ENCODE measurements at places on chromosomes 2 and 18.

GRCh38 chr2:217030081-217030480, 170.2 kb upstream of the TNP1 start:
- DNase-seq: no peak

DNA sequence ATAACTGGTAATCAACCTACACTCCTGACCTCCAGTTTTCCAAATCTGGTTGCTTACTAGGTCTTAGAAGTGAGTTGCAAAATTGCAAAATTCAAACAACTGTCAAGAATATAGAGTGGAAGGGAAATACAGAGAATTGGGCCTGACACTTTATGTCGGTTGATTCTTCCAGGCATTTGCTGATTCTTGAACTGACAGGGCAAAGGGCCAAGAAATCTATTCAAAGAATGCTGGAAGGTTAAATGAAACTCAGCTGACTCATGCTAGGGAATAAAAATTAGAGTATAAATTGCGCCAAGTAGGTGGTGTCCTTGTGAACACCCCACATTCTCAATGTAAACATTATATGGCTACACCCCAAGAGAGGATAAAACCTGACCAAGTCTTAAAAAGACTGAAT, 21.5 kb upstream of the ZSCAN30 start:
- no peak for DNase-seq

- DNase-seq: no peak
Observed at GRCh38 chr2:138867341-138867740, 87.2 kb upstream of the NXPH2 start.

GRCh38 chr2:128272601-128273468, 45.8 kb downstream of the HS6ST1 start:
- no peak for DNase-seq

DNA sequence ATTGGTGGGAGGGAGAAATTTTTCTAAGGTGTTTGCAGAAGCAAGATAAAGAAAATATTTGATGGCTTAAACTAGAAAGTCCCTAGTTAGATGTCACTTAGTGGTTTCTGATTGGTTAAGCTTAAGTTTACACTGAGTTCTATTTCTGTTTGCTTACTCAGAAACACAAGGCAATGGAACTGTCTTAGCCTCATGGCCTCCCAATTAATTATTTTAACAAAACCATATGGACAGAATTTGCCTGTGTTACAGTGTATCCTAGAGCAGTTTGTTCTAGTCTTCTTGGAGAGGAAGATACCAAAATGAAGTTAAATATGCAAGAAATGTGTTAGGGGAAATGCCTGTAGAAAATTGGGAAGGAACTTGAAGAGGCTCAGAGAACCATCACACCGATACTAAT, 4.6 kb upstream of the IMPACT start:
- DNase-seq: no peak

- no peak for DNase-seq
Observed at GRCh38 chr18:23941791-23942190, 72.8 kb upstream of the TTC39C start.

GRCh38 chr2:37507051-37507410, 162.6 kb downstream of the QPCT start:
- no peak for DNase-seq

GRCh38 chr2:202361108-202361507, 15.0 kb upstream of the BMPR2 start:
- DNase-seq: no peak

GRCh38 chr18:9147440-9148202, 11.0 kb downstream of the ANKRD12 start:
- peak; percentile 28 for DNase-seq

- DNase-seq: no peak
Observed at GRCh38 chr2:69087211-69087911, 74.4 kb downstream of the ANTXR1 start.

- DNase-seq: peak; percentile 23
Observed at GRCh38 chr2:112699984-112700667, 20.7 kb upstream of the NT5DC4 start.

- DNase-seq: no peak
Observed at GRCh38 chr2:133836691-133837345, 268.6 kb upstream of the NCKAP5 start.

DNA sequence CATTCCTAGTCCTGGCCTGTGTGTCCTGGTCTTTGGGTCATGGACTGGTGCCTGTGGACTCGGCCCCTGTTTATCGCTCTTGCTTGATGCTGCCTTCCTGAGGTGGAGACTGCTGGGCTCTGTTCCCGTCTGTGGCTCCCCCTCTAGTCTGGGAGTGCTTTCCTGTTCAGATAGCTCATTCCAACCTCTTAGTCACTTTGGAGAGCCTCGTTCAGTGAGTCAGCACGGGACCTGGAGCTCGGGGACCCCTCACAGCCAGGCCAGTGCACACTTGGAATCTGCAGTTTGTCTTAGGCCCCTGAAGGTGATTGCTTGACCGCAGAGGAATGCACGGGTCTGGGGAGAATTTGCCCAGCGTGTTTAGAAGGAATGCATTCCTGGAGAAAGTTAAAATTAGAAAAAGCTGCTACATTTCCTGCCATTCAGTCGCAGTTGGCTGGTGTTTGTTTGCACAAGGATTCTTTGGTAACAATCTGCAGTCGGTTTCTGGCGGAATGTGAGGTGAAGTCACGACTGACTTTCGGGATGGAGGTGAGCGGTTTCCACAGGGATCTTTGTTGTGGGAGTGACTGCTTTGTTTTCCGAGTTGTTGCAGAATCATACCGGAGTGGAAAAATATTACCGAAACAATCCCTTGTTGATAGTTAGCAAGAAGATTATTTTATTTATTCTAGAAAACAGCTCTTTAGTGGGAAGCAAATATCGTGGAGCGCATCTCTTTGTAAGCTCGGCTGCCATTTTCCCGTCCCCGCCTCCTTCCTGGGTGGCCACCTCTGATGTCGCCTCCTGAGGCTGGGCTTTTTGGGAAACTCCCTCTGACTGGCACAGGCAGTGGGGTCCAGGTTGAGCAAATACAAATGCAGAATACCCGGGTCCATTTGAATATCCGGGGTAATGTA, 29.6 kb downstream of the SH3BP4 start:
- DNase-seq: no peak

DNA sequence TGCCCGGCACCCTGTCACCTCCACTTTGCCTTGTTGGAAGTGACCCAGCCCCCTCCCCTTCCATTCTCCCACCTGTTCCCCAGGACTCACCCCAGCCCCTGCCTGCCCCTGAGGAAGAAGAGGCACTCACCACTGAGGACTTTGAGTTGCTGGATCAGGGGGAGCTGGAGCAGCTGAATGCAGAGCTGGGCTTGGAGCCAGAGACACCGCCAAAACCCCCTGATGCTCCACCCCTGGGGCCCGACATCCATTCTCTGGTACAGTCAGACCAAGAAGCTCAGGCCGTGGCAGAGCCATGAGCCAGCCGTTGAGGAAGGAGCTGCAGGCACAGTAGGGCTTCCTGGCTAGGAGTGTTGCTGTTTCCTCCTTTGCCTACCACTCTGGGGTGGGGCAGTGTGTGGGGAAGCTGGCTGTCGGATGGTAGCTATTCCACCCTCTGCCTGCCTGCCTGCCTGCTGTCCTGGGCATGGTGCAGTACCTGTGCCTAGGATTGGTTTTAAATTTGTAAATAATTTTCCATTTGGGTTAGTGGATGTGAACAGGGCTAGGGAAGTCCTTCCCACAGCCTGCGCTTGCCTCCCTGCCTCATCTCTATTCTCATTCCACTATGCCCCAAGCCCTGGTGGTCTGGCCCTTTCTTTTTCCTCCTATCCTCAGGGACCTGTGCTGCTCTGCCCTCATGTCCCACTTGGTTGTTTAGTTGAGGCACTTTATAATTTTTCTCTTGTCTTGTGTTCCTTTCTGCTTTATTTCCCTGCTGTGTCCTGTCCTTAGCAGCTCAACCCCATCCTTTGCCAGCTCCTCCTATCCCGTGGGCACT, 4.5 kb downstream of the RETREG2 start:
- DNase-seq: no peak

GRCh38 chr18:77131100-77131651, 1.4 kb downstream of the MBP start:
- DNase-seq: peak; percentile 67

- peak; percentile 60 for DNase-seq
Observed at GRCh38 chr2:45833968-45834344, 182.5 kb downstream of the PRKCE start.

DNA sequence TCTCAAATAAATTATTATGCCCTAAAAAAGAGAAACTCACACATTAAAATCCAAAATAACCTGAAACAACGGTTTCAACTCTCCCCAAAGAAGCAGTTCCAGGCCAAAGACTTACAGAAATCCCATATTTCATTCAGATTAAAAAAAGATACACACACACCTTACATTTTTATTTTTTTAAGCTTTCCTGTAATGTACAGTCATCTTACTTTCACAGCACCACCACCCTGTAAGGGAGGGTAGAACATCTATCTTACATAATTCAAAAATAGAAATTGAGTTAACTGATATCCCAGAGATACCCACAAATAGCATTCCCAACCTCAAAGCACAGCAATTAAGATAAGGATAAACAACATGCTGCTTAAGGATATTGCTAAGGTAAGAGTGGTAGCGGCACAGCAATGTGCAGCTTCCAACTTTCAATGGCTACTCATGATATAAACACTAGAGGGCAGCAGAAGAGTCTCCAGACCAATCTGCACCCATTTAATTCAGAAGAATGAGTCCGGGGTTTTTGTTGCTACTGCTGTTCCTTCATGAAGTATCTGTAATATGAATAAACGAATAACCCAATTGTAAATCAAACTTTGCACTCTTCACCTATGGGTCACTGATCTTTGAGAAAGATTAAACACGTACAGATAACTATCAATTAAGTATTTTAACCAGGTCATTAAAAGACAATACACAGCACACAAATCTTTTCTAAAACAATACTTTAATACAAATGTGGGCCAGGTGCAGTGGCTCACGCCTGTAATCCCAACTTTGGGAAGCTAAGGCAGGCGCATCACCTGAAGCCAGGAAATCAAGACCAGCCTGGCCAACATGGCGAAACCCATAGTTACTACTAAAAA, 11.3 kb downstream of the GFPT1 start:
- DNase-seq: peak; percentile 8

- no peak for DNase-seq
Observed at GRCh38 chr18:31774962-31775361, 14.3 kb upstream of the SLC25A52 start.

DNA sequence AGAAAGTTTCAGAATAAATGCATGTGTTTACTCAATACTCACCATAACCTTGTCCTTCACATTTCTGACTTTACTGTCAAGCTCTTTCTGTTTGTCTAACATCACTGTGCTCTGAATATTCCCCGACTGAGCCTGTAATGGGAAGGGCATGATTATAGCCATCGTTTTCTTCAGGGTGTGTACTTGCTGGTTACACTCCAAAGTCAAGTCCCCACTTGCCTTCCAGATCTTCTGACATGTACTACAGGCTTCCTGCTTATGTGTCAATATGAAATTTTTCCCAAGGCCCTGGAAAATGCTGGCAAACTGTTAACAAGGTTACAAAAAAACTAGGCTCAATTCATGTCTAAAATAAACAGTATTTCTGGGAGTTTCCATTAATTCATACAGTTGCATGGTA, 12.9 kb downstream of the STAT1 start:
- no peak for DNase-seq

DNA sequence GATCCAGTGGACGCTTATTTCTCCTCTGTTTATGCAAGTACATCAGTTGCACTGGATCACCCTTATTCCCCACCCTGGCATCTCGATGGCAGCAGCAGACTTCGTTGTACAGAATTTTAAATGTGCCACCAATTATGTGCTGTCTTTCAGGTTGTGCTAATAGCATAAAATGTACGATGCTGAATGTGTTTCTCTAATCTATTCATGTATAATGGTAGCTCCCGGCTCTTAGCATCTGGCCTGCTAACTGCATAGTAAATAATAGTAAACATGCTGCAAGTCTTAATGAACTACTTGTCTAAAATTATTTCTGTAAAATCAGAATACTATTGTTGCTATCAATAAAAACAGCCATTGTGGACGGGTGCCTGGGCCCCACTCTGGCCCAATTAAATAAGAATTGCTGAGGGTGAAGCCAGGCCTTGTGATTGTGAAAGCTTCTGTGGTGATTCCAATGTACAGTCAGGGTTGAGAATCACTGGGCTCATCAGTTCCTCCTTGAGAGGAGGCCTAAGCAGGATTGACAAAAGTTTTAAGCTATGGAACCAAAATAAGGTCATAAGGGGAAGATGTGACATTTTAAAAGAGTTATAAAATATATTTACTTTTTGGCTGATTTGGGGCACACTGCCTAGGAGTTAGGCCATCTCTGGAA, 14.4 kb upstream of the MYO3B start:
- DNase-seq: no peak

GRCh38 chr2:70921839-70922234, 13.9 kb upstream of the ATP6V1B1 start:
- DNase-seq: no peak

GRCh38 chr2:207139552-207139951, 26.2 kb downstream of the KLF7 start:
- DNase-seq: no peak

DNA sequence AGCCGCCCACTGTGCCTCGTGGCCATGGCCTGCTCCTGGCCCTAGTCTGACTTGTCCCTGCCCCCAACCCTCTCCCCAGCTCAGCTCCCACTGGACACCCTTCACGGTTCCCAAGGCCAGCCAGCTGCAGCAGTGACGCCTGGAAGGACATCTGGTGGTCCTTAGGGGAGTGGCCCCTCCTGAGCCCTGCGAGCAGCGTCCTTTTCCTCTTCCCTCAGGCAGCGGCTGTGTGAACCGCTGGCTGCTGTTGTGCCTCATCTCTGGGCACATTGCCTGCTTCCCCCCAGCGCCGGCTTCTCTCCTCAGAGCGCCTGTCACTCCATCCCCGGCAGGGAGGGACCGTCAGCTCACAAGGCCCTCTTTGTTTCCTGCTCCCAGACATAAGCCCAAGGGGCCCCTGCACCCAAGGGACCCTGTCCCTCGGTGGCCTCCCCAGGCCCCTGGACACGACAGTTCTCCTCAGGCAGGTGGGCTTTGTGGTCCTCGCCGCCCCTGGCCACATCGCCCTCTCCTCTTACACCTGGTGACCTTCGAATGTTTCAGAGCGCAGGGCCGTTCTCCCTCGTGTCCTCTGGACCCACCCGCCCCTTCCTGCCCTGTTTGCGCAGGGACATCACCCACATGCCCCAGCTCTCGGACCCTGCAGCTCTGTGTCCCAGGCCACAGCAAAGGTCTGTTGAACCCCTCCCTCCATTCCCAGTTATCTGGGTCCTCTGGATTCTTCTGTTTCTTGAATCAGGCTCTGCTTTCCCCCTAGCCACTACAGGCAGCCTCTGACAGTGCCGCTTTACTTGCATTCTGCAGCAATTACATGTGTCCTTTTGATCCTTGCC, 35.8 kb downstream of the ANO7 start:
- DNase-seq: no peak

GRCh38 chr18:79047556-79048244, 21.5 kb upstream of the ATP9B start:
- no peak for DNase-seq

DNA sequence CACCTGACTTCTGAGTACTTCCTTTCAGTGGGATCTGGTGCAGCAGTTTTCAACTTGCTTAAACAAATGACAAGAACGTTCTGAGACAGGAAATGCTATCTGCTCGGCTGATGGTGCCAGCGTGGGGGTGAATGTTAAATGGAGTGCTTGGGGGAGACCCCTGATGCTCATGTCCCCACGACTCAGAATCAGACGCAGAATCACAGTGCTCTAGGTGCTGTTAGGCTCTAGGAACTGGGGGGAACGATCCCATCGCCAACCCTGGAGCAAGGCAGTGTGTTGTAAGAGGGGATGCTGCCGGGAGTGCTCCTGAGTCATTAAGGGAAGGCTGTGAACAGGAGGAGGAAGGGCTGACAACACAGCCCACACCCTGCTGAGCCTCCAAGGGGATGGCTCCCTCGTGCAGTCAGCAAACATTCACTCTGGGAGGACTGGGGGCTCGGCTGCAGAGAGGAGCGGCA, 34.1 kb upstream of the KCNF1 start:
- DNase-seq: no peak

Measured in GDM1 (cell line).